CD4-positive, alpha-beta T cell treated with Interleukin-21 for 1 hour (primary cell): ENCODE measurements at places on chromosomes 2 and 18.

DNA sequence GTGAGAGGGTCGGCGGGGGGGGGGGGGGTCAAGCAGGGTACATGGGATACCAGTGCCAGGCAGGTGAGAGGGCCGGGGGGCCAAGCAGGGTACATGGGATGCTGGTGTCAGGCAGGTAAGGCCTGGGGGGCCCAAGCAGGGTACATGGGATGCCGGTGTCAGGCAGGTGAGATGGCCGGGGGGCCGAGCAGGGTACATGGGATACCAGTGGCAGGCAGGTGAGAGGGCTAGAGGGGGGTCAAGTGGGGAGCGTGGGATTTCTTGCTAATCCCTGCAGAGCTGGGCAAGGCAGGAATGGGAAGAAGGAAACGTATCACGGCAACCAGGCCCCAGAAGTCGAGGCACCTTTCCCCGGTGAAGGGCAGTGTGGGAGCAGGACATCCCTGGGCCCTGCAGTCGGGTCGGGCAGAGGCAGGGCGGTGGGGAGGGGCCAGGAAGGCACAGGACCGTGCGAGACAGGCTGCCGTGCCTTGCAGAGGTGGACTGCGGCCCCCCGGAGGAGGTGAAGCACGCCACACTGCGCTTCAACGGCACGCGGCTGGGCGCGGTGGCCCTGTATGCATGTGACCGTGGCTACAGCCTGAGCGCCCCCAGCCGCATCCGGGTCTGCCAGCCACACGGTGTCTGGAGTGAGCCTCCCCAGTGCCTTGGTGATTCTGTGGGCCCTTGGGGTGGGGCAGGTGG lies 49.3 kb downstream of the MTERF4 start:
- DNase-seq: no peak

- DNase-seq: no peak
These were observed 254.9 kb downstream of the PAX3 start for GRCh38 chr2:222043897-222044296.

DNA sequence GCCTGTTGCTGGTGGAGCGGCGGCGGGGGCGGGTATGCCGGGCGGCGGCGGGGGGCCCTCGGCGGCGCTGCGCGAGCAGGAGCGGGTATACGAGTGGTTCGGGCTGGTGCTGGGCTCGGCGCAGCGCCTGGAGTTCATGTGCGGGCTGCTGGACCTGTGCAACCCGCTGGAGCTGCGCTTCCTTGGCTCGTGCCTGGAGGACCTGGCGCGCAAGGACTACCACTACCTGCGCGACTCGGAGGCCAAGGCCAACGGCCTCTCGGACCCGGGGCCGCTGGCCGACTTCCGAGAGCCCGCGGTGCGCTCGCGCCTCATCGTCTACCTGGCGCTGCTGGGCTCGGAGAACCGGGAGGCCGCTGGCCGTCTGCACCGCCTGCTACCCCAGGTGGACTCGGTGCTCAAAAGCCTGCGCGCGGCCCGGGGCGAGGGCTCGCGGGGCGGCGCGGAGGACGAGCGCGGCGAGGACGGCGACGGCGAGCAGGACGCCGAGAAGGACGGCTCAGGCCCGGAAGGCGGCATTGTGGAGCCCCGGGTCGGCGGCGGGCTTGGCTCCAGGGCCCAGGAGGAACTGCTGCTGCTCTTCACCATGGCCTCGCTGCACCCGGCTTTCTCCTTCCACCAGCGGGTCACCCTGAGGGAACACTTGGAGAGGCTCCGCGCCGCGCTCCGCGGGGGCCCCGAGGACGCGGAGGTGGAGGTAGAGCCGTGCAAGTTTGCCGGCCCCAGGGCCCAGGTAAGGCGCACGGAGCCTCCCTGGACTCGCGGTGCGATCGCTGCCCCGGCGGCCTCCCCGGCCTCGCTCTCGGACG lies 1.0 kb downstream of the ZCCHC2 start:
- peak; percentile 52 for DNase-seq

GRCh38 chr18:26710470-26711096 lies 154.9 kb downstream of the AQP4 start:
- peak; percentile 2 for DNase-seq

- no peak for DNase-seq
These were observed 81.0 kb upstream of the EPAS1 start for GRCh38 chr2:46216213-46216612.

GRCh38 chr18:3447068-3447894 lies 2.7 kb upstream of the TGIF1 start:
- no peak for DNase-seq

- DNase-seq: no peak
These were observed 58.9 kb upstream of the STON1 start for GRCh38 chr2:48471048-48471474.

DNA sequence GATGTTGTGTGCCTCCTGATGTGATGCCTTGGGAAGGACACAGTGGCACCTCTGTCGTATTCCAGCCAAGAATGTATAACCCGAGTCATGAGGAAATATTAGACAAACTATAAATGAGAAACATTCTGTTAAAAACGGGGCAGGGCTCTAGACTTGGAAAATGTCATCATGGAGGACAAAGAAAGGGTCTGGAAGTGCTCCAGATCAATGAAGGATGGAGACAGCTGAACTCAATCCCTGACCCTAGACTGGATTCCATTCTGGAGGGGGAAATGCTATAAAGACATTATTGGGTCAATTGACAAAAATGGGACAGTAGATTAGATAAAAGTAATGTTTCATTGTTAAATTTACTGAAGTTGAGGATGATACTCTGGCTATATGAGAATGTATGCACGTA lies 92.1 kb downstream of the SLC4A3 start:
- DNase-seq: no peak

DNA sequence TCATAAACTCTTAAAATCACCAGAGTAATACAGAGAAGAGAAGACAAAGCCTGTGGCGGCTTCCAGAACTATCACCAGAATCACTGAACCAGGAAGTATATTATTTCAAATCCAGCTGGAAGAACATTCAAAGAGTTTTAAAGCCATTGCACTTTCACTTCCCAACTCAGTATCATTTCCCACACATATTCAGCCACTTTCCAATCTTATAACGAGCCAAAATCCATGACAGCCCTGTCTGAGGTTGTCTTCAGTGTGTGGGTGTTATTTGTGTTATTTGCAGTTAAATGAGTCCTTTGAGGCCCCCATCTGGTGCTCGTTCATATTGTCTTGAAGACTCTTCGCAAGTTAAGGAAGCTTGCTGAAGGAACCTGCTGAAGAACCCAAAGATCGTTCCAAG lies 559.9 kb downstream of the TSN start:
- no peak for DNase-seq

DNA sequence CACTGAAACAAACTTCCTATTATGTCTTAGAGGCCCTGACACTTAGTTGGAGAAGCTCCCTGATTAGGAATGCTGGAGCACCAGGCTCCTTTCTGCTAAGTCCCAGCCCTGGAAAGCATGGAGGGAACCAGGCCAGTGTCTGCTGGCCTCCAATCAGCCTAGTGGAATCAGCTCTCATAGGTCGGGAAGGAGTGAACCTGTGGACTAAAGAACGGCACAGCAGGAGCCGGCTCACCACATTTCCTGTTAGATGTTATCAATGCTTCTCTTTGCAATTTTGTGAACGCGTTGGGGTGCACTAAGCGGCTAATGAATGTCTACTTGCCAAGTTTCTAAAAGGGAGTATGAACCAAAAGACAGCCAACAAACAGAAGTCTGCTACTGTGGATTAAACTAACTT lies 296.6 kb downstream of the NAPG start:
- DNase-seq: no peak

DNA sequence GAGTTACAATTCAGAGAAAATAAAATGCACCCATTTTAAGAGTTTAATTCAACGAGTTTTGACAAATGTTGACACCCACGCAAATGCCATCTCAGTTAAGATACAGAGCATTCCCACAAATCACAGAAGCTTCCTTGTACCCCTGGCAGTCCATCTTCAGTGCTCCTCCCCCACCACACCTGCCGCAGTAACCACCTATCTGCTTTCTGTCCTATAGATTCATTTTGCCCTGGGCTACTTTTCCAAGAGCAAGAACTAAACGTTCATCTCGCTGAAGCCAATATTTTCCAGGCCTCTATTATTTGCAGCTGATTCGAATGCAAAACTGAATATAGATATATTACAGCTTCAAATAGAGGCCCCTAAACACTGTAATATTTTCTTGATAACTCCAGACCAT lies 13.4 kb upstream of the HPCAL1 start:
- no peak for DNase-seq

DNA sequence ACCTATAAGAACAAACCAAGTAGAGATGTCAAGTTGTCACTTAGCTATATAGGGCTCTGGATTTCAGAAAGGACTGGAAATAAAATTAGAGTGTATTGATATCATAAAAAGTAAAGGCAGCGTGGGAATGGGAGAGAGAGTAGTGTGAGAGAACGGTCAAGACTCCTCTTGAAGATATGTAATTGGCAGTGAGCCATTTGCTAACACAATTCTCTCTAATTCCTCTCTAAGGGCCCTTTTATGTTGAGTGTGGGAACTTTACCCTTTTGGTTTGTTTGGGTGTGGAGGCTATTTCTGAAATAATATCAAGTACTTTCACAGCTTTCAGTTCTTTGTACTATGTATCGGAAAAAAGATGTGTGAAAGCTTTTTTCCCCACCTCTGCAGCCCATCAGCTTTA lies 196.8 kb downstream of the LRRTM4 start:
- DNase-seq: no peak

GRCh38 chr2:118657466-118657865 lies 190.0 kb downstream of the EN1 start:
- DNase-seq: no peak

DNA sequence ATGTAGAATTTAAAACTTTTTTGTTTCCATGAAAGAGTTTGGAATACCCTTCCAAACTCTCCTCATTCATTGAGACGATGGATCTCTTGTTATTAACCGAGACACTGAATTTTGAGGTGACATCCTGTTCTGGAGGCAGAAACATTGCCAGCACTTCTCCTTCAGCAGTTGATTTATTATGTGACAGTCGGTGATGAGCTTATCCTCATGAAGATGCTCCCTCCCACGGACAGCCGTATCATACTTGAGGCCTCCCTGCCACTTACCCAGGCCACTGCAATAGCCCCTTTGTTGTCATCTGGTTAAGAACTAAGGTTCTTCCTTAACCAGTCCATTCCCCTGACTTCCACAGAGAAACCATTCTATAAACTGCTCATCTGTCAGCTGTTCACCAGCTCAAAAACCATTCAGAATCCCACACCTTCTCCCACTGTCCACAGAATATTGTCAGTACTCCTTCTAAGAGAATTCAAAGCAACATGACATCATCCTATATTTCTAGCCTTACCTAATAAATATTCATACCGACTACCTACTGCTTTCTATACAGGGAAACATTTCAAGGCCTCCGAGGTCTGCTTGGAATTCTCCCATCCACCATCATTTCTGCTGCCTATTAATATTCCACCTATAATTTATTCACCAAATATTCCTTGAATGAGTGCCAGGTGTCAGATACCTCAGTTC lies 139.0 kb upstream of the TRIB2 start:
- DNase-seq: no peak

DNA sequence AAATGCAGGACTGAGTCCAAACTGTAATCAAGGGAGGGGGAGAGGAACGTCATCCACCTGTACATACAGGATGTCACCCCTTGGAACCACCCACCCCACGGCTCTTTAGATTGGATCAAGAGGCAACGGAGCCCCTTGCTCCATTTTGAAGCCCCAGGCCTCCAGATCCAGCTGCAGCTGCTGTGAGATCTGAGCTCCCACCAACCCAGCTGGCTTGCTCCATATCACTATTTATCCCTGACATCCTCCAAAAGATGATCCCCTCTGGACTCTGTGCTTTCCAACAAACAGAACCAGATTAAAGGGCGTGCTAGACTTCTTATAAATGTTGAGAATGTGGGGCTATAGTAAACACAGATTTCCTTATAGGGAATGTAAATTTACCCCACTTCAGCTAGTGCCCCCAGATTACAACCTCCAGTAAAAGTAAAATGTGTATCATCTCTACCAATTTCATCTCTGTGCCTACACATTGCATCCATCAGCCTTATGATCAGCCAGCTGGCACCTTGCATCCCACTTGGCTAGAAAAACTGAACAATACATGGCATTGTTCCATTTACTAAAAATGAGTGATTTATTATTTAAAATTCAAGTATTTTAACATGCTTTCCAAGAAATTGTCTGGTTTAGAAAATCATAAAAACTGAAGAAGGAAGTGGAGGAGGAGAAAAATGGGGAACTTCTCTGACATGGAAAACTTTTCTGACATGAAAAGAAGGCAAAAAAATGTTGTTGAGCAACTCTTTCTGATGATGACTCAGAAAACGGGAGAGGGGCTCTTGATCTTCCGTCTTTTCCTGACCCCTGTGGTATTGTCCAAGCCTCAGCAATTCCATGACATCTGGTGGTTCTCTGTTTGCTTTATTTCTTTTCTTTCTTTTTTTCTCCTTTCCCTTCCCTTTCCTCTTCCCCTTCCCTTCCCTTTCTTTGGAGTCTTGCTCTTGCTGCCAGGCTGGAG lies 262.6 kb upstream of the THUMPD2 start:
- no peak for DNase-seq

GRCh38 chr2:160419776-160420505 lies 73.7 kb downstream of the RBMS1 start:
- no peak for DNase-seq

DNA sequence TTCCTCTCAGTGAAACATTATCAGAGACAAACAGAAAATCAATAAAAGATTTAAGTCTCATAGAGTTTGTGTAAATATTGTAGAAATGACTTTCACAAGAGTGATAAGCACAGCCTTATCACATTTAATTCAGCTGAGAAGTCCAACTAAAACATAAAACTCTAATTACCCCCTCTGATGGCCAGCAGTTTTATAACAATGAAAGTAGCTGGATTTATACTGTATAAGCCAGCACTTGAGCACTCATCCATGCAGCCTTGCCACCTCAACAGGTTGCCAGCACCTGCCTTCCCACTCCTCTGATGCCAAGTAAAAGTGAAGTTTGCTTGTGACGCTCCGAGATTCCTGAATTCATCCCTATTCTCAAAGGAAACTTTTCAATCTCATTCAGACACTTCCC lies 103.0 kb upstream of the STK39 start:
- no peak for DNase-seq

GRCh38 chr2:210086292-210086691 lies 83.9 kb downstream of the RPE start:
- no peak for DNase-seq

DNA sequence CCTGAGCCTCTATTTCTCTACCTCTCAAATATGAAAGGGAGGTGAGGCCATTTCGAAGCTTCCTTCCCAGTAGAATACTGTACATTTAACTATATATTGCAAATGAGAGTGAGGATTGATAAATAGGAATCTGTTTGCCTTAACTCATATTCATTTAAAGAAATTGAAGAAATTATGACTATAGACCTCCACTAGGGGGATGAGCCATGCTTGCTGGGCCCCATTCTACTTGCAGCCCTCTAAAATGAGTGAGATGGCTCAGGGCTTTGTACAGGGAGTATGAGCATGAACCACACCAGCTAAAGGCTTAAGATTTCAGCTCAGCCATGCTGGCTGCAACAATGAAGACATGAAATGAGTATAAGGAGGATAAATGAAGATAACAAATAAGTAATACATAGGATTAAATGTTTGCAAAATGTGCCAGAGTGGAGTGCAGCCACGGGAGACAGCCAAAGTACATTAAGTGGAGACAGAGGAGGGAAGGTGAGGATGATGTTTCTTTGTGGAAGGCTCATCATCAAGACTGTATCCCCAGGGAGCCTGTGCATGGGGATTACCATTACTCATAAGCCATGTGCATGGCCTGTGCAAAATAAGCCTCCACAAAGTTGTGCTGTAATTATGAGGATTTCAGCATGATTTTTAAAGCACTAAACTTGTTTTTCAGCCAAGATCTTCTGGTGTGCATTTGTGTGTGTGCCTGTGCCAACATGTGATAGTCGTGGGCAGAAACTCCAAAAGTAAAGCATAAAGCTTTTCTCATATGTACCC lies 300.8 kb downstream of the CNTNAP5 start:
- DNase-seq: no peak
